ENCODE measurements at places on chromosomes 12 and 14.
A peak's percentile ranks its signal among the peaks of the same experiment; 100 is the strongest.

- no peak for DNase-seq
Measured at GRCh38 chr12:94049718-94050117, 98.7 kb upstream of the PLXNC1 start.

GRCh38 chr12:67446716-67447115, 177.6 kb downstream of the CAND1 start:
- no peak for DNase-seq

DNA sequence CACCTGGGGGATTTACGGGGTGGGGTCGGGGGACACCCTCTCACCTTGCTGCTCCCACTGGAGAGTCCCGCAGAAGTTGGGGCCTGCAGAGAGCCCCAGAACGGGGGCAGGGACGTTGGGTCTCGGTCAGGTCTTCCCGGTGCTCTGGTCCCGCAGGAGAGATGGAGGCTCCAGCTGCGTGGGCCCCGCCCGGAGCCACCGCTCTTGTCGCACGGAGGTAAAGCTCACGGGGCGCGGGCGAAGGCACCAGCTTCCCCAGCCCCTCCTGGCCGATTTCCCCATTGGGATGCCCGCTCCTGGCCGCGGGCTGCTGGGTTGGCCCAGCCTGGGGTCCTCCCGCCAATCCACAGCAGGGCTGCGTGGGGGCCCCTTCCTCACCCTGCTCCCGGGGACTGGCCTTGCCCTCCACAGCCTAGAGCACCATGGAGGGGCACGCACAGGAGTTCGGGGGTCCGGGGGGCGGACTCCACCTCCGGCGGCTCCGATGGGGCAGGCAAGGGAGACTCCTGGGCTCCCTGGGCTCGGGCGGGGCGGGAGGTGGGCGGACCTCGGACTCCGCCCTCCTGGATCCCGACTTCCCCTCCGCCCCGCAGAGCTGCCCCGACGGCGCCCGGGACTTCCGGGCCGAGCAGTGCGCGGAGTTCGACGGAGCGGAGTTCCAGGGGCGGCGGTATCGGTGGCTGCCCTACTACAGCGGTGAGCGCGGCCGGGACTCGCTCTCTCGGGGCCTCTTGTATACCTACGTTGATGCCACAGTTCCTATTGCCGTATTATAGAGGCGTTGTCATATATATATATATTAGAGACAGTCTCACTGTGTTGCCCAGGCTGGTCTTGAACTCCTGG, 8.4 kb downstream of the PAPLN start:
- DNase-seq = no peak

- DNase-seq = peak; percentile 53
Measured at GRCh38 chr14:49971156-49972130, 78.6 kb downstream of the ARF6 start.

- DNase-seq = no peak
Measured at GRCh38 chr14:93772263-93772662, 16.0 kb downstream of the PRIMA1 start.

DNA sequence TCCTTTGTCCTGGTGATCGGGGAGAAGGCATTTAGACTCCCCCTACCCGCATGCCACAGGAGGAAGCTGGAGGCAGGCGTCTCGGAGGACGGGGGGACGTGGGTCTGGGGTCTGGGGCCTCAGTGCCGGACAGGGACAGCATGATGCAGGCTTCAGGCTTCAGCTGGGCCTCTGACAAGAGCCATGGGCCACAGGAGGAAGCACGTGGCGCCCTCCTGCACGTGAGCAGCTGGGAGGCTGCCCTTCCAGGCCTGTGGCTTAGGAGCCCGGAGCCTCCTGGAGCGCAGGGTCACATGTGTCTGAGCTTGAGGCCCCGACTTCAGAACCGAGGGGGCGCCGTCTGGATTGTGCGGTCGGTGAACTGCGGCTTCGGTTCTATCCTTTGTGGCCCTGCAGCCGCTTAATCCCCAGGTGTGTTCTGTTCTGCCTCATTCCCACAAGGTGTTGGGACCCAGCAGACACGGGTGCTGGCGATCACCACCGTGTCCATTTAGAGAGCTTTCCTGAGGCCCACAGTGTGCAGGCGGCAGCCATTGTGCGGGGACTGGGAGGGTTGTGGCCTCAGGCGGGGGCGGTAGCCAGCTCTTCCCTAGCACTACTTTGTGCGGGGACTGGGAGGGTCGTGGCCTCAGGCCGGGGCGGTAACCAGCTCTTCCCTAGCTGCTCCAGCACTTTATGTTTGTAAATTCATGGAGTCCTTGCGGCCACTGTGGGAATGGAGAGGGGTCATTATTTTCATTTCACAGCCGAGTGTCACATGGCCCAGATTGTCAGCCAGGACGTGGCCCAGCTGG, 150.2 kb downstream of the ADGRD1 start:
- DNase-seq = no peak

DNA sequence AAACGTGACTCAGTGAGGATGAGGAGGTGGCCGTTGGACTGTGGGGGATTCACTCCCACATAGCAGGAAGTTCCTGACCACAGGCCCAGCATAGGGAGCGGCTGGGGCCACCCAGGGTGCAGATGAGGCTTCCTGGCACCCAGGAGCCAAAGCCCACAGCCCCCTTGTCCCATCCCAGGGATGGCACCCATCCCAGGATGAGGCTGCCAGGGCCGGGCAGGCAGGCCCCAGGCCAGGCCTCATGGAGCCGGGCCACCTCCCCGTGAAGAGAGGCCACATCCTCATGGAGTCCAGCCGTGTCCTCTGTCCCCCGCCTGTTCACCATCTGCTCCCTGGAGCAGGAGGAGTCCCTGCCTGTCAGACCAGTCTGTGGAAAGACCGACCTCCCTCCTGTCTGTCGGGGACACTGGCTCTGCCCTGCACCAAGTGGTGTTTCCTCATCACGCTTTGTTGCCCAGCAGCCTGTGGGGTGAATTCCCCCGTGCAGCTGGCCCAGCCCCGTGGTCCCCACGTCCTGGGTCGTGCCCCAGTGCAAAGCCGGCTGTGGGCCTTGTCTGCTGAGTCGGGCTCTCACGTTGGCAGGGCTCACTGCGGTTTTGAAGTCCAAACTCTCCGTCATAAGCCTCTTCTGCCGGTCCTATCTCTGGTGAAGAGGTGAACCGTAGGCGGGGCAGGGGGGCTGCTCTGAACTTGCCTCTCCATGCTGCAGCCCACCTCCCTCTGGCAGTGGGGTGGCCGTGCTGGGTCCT, 24.5 kb downstream of the MMP17 start:
- no peak for DNase-seq

DNA sequence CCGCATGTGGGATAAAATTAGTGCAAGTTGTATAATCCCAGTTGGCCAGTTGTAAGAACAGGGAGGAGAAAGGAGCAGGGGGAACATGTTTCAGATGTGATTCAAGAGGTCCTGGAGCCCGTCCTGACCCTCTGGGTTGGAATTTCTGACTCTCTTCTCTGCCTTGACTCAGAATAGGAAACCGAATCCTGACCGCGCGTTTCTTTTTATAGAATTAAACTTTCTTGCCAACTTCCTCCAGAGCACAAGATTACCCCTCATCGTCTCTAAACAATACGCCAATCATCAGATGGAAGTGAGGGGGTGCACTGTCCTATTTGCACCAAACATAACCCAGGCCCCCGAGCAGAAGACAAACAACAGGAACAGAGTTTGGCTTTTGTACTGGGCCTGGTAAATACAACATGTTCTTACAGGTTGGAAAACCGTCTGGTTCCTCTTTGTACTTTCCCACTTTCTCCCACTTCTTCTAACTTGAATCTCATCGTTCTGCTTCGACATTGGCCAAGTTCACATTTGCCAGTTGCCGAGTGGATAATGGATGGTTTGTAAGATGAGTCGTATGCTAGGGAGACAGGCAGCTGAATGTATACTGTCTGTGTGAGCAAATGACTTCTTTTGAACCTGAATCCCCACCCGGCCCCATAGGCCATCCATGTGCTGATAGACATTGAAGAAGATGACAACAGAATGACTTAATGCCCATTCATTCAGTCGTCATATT, 42.6 kb upstream of the MED13L start:
- no peak for DNase-seq

GRCh38 chr14:92514844-92515514, 1.4 kb downstream of the RIN3 start:
- no peak for DNase-seq

All from right lung (tissue), 10 donors.